Activated T-cell treated with anti-CD3 and anti-CD28 coated beads for 4 hours (primary cell): ENCODE measurements at places on chromosomes 16 and 17.

DNA sequence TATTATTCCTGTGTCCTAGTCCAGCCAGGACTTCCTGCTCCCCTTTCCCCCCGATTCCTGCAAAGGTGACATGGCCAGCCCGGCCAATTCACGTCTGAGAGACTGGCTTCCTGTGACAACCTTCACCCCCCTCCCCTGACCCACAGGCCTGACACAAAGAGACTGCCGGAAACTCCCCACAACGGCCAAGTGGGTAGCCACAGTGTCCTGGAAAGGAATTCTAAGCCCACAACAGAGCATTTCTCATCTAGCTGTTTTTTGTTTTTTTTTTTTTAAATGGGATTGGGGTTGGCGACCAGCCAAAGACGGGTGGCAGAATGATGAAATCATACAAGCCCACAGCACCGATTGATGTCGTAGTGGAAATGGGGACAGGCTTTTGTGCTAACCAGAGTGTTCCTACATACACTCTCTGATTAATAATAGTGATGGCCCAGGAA, 2.8 kb upstream of the XAF1 start:
- peak; percentile 46 for DNase-seq

DNA sequence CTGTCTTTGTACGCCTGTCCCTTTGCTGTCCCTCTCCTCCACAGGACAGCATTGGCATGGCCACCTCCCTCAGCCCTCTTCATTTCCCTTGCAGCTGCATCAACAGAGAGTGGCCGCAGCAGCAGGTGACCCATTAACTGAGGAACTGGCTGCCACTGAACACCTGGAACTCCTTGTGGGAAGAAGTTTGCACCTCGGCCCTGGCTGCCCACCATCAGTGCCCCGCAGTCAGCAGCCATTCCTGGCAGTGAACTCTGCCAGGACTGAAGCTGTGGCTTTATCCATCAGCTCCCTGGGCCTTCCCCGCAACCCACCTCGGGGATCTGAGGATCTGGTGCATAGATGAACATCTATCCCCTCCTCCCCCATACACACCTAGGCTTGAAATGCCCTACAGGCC, 13.1 kb upstream of the RNF135 start:
- DNase-seq = no peak

GRCh38 chr17:60139438-60140285, 10.1 kb upstream of the CA4 start:
- peak; percentile 30 for DNase-seq

GRCh38 chr16:8511464-8511863, 78.8 kb downstream of the TMEM114 start:
- DNase-seq = no peak

GRCh38 chr17:17767154-17767869, 69.5 kb downstream of the SREBF1 start:
- DNase-seq = no peak

DNA sequence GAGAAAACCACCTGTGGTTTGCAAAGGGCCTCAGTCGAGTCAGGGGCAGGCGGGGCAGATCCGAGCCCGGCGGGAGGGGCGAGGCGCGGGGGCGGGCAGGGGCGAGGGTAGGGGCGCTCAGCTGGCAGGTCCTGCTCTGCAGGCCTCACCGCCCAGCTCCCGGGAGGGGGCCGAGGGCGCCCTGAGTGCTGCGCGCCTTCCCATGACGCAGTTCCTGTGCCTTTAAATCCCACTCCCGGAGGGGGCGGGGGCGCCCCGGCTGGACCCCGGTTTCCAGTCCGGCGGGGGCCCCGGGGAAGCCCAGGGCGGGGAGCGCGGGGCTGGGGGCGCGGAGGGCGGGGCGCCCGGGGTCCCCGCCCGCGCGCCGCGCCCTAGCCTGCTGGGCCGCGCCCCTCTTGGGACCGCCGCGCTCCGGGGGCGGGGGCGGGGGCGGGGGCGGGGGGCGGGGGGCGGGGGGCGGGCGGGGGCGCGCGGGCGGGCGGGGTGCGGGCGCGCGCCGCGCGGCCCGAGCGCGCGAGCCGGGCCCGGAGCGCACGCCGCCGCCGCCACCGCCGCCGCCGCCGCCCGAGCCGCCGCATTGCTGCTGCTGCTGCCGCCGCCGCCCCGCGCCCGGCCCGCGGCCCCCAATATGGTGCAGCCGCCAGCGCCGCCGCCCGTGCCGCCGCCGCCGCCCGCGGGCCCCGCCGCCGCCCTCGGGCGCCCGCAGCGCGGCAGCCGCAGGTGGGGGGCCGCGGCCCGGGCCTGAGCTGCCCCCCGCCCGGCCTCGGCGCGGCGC, at the start of gene JPH3:
Gene JPH3, plus strand, starts transcription at position 508 of the 775 bp plus-strand sequence. CDS start 639 bp downstream, outside the sequence.
- no peak for DNase-seq

DNA sequence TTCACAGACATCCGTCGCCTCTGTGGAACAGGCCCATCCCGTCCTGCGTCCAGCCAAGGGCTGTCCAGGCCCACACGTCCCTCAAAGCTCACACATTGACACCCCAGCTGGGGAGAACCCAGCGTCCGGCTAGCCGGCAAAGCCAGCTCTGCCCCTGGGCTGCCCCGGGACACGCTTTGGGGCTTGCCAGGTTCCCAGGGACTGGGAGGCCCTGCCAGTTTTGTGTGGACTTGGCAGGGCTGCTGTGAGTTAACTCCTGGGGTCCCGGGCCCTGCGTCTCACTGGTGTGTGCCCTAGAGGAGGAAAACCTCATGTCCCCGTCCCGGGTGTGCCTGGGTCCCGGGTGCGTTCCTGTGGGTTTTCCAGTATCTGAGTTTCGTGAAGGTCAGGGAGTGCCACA, 6.3 kb downstream of the SOX8 start:
- DNase-seq = no peak

DNA sequence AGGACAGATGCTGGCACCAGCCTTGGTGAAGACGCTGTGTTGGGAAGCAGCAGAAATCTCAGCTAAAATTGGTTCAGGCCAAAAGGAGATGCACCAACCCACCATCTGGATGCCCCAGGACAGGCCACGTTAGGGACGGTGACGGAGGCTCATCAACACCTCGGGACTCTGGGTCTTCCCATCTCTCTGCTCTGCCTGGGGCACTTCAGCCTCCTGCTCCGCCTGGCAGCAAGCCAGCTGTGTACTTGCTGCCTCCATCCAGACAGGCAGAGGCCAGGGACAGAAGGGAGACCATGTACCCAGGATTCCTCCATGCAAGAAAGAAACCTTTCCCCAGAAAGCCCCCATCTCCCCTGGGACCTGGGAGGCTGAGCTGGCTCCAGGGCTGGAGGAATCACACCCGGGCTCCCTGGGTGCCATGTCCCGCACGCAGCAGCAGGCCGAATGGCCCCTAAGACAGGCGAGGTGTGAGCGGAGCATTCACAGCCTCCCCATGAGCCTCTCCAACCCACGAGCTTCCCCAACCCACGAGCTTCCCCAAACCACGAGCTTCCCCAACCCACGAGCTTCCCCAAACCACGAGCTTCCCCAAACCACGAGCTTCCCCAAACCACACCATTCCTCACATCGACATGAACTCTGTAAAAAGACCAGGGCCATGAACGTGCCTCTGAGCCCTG, 274.5 kb downstream of the C16orf95 start:
- no peak for DNase-seq

DNA sequence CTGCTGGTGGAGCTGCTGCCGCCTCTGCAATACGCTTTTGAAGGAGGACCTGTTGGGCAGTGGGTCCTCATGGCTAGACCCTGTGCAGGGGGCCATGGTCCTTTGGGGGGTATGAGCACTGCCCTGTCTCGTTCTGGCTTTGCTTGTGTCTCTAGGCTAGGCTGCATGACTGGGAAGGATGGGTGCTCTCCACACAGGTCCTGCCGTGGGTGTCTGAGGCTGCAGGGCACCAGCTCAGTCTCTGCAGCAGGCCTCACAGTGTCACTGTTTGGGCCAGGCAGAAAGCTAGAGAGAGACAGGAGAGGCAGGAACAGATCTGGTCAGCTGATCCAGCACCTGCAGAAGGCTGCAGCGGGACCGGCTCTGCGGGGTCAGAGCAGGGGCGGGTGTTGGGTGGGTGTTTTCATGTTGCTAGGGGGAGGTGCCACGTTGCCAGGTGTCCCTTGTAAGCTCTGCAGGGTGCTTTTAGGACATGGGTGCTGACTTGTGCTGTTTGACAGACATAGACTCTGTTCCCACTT, 111.4 kb downstream of the SNX29 start:
- DNase-seq = no peak

- no peak for DNase-seq
These were observed 2.1 kb downstream of the SPAG9 start for GRCh38 chr17:51118330-51119195.

GRCh38 chr17:58351182-58351581, 819 bp downstream of the SUPT4H1 start:
- DNase-seq = no peak

DNA sequence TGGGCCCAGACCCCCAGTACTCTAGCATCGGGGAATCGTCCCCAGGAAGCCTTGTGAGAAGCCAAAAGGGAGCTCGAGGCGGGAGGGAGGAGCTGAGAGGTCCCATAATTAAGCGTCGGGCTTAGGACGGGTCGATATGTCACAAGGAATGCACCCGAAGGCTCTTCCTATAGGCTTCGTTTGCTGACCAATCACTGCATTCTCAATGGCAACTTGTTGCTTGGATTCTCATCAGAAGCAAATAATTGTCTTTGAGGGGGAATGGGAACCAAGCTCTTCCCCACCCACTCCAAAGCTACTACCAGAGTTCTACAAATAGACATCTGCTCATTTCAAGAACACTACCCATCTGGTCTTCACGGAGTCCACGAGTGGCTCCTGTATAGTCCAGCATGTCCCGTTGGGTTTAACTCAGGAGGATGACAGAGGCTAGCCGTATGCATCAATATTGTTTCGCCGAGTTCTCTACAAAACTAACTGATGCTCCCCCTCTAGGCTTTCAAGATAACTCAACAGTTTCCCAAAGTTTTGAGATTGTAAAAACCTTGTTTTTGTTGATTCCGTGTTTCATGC, 628 bp upstream of the BLMH start:
- no peak for DNase-seq

GRCh38 chr17:27546624-27547300, 84.2 kb upstream of the LGALS9 start:
- DNase-seq = no peak

DNA sequence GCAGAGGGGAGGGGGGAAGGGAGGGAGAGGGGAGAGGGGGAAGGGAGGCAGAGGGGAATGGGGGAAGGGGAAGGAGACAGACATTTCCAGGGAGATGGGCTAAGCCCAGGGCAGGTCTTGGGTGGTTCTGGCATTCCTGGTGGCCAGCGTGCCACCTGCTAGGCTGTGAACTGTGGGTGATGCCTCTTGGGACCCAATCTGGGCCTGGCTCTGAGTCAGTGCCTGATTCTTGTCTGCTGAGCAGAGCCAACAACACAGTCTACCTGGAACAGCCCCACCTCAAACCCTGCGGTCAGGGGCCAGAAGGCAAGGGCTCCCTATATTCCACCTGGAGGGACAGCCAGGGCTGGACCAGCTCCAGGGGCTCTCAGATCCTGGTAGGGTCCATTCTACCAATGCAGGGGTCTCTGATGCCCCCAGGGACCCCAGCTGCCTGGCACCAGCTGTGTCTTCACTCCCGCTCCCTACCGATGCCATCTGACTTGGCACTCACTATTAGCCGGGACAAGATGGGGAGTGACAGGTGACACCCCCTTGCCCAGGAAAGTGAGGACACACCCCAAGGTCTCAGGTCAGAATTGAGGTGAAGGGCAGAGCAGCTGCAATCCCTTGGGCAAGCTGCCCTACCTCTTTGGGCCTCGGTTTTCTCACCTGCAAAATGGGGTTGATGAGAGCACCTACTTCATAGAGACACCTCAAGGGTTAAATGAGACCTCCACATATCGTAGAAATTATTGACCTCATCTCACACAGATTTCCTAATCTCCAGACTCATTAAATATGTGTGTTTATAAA, 87.2 kb downstream of the LITAF start:
- DNase-seq = no peak

DNA sequence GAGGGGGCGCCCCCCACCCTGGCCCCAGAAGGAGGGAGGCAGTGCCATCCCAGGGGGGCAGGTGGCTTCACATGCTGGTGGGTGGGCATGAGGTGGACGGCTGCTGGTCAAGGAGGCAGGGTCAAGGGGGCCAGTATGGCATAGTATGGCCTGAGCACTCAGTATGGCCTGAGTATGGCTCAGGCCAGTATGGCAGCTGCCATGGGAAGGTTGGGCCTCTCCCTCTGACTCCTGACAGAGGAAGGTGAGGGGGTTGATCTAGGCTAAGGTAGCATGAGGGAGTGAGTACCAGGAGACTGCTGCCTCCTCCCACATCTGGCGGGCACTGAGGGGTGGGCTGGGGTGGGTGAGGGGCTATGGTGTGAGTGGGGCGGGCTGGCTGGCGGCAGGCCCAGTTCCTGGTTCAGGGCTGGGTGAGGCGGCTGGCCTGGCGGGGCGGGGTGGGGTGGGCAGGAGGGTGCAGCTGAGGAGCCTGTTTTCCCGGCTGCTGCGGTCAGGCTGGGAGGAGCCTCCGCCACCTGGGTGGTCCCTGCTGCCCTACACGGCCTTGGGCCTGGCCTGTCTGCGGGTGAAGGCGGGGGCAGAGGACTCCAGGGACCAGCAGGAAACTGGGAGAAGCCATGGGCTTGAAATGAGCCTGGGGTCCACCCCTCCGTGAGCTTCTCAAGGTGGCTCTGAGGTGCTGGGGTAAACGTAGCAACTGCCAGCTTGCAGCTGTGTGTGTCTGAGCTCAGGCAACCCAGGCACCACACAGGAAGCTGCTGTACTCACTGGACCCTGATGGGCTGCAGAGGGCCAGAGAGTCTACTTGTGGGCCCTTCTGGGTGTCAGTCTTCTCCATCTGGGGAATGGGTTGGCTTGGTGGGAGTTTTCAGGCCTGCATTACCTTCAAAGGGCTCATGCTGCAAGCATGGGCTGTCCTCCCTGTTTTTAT, 57.0 kb downstream of the RAI1 start:
- no peak for DNase-seq

GRCh38 chr16:71426069-71426879, 15.6 kb downstream of the TLE7 start:
- no peak for DNase-seq

DNA sequence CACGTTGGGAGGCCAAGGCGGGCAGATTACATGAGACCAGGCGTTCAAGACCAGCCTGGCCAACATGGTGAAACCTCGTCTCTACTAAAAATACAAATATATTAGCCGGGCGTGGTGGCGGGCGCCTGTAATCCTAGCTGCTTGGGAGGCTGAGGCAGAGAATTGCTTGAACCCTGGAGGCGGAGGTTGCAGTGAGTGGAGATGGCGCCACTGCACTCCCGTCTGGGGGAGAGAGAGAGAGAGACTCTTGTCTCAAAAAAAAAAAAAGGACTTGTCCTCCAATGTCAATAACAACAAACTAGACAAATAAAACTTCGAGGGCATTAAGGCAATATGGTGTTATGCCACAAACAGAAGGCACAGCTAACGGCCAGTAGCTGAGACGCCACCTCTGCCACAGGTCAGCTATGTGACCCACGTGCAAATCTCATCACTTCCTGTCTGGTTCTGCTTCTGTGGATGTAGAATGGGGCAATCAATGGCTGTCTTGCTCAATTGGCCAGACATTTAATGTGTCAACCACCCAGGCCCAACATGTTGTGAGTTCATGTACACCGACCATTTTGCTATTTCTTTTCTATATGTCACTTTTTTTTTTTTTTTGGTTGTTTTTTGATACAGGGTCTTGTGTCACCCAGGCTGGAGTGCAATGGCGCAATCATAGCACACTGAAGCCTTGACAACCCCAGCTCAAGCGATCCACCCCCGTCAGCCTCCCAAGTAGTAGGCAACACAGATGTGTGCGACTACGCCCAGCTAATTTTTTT, 834 bp upstream of the TXNDC11 start:
- no peak for DNase-seq
